ENCODE measurements at places on chromosomes 6 and 20.

- no peak for DNase-seq
Measured at GRCh38 chr6:133399426-133399825, 158.3 kb downstream of the EYA4 start.

- DNase-seq = no peak
Measured at GRCh38 chr20:20814685-20815084, 102.2 kb upstream of the RALGAPA2 start.

- DNase-seq = no peak
Measured at GRCh38 chr6:126033696-126034095, 47.4 kb downstream of the TRMT11 start.

DNA sequence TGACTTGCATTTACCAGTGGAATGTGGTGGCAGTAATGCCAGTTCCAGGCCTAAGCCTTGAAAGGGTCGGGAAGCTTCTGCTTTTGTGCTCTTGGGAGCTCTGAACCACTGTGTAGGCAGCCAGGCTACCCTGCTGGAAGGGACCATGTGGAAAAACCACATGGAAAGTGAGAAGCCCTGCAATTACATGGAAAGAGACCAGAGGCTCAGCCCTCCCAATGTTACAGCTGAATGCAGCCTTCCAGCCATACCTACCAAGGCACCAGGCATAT, 14.9 kb upstream of the KCNB1 start:
- no peak for DNase-seq

GRCh38 chr6:170155464-170156196, 135.2 kb downstream of the DLL1 start:
- DNase-seq = no peak

DNA sequence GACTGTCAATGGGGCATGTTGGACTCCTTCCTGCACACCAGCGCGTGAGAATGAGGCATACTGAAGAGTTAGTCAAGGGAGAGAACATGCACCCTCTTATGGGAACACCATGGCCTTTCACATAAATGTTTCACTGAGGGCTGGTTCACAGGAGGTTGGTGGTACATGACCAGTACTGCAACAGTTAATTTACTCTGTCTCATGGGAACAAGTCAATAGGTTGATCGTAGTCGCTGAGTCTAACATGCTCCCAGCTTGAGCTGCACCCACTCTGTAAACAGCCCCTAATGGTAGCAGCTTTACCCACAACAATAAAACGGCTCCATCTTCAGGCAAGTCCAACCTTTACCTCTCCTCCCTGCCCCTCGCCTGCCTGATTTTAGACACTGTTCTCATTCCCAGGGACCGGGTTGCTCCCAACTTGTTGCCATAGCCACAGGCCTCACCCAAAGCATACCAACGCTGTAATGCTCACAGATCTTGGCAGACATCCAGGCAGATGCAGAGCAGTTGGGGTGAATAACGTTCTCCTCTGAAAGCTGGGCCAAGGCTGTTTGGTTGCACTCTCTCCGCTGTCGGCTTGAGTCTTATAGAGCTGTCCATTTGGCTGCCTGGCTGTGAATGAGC, 111.3 kb downstream of the LY86 start:
- DNase-seq = no peak

DNA sequence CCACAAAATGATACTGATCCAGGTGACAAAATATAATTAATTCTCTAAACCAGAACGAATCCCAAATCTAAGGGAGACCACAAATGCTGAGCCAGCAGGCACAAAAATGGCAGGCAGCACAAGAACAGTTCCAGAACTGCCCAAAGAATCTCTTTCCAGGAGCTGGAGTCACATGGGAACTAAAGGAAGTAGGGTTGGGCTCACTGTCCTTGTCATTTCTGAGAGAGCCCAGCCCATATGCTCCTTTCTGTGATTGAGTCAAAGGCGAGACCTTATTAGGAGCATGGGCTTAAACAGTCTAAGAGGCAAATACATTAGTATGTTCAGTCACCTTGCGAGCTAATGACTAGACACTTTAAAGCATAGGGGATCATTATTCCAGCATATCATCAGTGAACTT, 327.6 kb upstream of the ARID1B start:
- no peak for DNase-seq

GRCh38 chr6:63527658-63528514, 44.4 kb upstream of the LOC128125822 start:
- no peak for DNase-seq

DNA sequence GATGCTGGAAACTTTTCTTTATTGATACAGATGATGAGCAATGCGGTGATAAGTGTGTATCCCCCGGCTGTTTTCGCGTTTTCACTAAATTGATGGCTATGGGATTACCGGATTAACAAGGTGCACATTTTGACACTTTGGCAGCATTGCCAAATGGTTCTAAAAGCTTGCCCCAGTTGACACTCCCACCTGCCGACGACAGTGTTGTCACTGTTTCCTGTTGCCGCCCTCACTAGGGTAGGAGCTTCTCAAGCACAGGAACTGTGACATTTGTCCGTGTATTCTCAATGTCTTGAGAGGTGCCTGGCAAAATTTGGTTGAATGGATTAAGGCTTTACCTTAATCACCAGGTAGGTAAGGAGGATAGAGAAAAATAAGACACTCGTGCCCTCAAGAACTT, 9.8 kb upstream of the MAPK13 start:
- DNase-seq = peak; percentile 52

DNA sequence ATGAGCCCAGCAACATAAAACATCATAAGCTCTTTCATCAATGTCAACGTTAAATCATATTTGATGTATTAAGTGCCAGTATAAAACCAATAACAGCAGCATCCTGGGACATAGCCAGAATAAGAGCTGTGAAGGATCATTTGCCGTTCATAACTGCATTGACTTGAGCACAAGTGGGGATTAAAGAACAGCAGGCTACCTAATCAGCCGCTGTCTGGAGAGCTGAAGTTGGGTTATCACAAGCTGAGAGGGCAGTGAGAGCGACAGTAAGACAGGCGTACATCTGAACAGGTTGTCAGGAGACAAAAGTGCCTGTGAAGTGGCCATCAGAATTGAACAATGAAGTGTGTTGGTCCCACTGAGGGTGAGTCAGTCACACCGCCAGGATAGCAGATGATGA, 269.6 kb downstream of the GRIK2 start:
- no peak for DNase-seq

DNA sequence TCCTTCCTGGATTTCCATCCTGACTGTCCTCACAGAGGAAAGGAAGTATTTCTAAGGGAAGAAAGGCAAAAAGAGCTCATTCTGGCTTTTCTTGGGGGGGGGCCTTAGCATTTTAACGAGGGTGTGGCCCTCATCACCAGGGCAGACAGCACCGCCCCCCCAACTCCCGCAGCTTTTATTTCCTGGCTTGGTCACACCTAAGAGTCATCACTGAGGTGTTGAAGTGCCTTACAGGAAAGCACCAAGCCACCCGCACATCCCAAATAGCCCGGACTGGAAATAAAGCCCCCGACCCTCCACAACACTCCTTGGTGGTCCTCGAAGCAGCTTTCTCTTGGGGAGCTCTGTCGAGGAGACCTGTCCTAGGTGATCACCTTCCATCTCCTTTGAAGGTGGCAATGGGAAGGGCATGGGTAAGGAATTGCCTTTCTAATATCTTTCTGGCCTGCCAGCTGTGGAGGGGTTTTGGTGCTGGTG, 1.3 kb downstream of the PTK7 start:
- no peak for DNase-seq

DNA sequence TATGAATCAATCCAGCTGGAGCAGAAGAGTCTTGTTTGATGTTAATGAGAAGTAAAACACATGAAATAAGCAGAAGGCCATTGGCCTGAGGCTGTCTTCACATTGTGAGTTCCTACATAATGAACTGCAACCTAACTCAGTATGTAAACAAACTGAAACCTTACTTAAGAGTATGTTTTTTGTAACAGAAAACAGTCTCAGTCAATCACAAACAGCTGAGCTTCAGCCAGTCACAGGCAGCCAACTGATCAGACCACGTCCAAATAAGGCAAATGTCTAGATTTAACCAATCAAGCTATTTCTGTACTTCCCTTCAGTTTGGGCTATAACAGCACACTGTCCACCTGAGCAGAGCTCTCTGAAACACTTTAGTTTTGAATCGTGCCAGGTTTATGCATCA, 234.7 kb downstream of the TRDN start:
- no peak for DNase-seq

- DNase-seq = no peak
Measured at GRCh38 chr20:34362502-34363061, 491 bp upstream of the ITCH start.

- no peak for DNase-seq
Measured at GRCh38 chr20:14341801-14342200, 4.4 kb upstream of the FLRT3 start.

DNA sequence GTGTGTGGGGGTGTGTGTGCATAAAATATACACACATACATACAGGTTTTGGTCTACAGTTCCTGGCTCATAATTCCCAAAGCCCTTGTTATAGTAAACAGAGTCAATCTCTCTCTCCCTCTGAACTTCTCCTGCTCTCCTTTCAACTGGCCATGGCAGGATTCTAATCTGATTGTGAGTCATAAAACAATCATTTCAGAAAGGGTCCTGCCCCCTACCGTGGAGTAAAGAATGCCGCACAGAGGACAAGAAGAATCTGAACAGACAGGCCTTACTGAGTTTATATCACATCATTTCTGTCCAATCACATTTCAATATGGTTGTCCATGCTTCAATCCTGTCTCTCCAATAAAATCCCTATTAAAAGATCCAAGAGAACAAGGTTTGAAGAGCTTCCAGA, 416.9 kb downstream of the FRK start:
- DNase-seq = no peak

DNA sequence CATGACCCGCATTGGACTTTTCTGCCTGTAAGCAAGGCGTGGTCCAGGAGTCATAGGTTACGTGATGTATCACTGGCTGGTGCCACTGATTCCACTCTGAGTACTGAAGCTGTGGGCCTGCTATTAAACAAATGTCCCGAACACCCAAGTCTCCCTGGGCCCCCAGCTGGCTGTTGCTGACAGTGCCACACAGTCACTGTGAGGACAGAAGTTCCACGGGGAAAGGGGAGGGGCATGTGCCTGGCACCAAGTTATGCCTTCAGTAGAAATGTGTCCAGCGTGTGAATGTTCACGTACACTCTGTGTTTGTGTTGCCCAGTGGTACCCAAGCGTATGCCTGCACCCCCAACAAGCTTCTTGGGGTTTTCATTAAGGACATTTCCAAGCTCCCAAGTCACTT, 171.4 kb upstream of the QKI start:
- DNase-seq = no peak

DNA sequence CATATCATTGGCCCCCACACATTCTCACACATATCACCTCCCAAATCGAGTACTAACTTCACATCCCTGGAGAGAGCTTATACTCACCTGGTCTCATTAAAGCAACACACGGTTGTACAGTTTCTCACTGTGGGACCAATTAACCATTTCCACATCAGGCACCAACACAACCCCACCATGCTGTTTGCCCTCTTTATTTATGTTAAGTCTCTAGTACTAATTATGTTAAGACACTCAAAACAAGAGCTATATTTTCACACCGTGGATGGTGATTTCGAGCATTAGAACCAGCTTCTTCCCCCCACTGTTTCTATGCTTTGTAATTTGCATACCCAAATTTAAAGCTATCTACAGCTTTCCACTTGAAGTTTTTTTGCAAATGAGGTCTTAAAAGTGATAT, 6.3 kb downstream of the SCML4 start:
- DNase-seq = no peak

Data from stimulated activated CD4-positive, alpha-beta T cell treated with anti-CD3 and anti-CD28 coated beads, Interleukin-2, amount 100 ng/mL, for 48 hours (primary cell).